ENCODE measurements at places on chromosomes 16 and 17.

DNA sequence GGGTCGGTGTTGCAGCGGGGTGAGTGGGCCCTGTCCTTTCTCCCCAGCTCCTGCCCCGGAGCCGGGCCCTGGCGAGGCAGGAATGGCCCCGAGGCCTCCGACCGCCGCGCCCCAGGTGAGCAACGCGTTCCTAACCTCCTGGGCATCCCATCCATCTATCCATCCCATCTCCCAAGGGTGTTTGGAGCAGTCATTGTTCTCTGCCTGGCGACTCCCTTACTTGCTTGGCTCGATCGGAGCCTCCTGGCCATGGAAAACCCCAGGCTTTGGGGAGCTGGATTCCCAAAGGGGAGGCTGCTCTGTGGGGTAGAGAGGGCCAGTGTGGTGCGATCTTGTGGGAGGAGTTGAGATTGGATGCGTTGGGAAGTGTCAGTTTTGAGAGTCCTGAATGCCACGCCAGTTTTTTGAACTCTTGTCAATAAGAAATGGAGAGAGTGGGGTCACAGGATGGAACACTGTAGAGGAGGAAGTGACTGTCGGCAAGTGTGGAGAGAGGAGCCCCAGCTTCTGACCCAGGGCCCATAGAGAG, 684 bp downstream of the ZFP90 start:
- no peak for DNase-seq

DNA sequence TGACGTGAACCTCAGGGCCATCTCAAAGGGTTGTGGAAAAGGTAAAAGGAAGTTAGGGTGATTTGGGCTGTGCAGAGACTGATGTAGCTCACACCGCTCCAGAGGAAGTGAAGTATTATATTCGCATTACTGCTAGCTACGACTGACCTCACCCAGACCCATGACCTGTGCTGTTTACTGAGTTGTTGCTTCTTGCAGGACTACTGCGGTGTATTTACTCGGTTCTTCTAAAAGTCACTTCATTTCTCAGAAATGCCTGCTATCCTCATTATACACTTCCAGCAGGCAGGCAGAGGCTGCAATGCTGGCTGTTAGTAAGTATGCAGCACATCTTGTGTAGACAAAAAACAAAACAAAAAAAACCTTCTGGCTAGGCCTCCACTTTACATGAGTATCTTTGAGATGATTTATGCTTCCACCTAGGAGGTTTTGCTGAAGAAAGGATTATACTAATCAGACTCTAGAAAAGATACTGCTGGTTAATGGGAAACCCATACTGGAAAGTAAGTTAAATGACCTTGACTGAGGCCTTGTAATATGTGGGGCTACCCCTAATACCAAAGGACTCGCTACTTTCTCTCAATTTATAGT, 76.0 kb downstream of the CREBBP start:
- DNase-seq = no peak

- no peak for DNase-seq
These were observed 1.7 kb downstream of the RPH3AL start for GRCh38 chr17:350706-351448.

GRCh38 chr17:76404976-76405563, 20.7 kb downstream of the SPHK1 start:
- DNase-seq = no peak

Data from NCI-H1694 treated with DMSO at 0.1 percent for 48 hours (cell line).